ENCODE measurements at places on chromosomes 1 and 21. TPM values are rescaled to one million over a fixed set of nuclear protein-coding genes. Genes with fewer than 3 reads are reported as not detected.

The TNFRSF8 gene
- 0.25 TPM for total RNA-seq

The BECN2 gene
- total RNA-seq = not detected

GRCh38 chr1:9643351-9644256 lies 7.9 kb upstream of the PIK3CD start:
- DNase-seq = no peak

The PLCH2 gene
- 0.48 TPM for total RNA-seq

GRCh38 chr21:25054689-25055088 lies 552.6 kb downstream of the MRPL39 start:
- no peak for DNase-seq

DNA sequence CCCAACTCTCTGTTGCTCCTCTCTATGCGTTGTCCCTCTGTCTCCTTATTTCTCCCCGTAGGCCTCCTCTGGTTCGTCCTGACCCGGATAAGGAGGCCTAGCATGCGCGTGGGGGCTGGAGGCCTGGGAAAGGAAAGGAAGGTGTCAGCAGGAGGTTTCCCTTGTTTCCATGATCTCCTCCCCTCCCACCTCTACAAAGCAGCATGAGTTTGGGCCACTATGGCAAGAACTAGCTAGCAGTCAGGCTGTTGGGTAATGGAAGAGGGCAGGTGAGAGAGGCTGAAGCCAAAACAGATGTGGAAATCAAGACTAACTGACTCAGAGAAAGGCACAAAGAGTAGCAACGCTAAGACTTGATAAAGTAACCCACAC lies 687 bp upstream of the SEMA6C start:
- DNase-seq = peak; percentile 51

The KLHL12 gene
- total RNA-seq = 23.4 TPM

The NTNG1 gene
- 9.1 TPM for total RNA-seq

GRCh38 chr1:1063261-1063944 lies 10.7 kb downstream of the RNF223 start:
- DNase-seq = no peak

DNA sequence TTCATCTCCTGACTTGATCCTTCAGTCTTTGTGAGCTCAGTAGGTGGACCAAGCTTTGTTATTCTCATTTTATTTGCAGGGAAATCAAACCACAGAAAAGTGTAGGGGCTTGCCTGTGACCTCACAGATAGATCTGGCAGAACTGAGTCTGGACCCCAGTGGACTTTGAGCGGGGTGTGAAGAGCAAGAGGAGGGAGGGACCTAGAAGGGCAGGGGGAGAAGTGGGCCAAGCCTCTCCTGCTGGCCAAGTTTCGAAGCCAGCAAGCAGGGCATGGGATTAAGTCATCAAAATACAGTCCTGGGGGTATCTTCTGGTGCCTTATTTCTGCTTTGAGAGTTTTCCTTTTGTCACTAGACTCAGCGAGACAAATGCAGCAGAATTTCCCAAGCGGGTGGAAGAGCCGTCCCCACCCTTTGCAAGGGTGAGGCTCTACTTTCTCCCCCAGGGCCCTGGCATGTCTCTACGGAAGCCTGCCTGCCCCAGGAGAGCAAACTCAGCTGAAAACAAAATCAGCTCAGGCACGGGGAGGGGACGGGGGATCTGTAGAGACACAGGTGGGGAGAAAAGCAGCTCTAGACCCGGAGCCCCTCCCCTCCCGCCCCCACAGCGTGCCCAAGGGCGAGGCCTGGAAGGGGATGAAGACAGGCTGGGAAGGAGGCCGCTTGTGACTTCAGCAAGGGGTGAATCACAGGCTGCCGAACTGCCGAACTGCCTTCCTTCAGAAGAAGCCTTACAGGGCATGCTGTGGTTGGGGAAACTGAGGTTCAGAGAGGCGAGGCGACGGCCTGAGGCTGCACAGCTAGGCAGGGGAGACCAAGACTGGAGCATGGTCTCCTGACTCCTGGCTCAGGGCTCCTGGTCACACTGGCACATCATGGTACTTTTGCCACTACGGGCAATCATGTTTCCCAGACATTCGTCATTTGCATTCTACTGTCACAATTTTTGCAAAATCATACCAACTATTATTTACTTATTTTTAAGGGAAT lies 19.2 kb downstream of the PKP1 start:
- DNase-seq = no peak

- DNase-seq = no peak
Observed at GRCh38 chr21:44790368-44790767, 11.3 kb downstream of the UBE2G2 start.

GRCh38 chr1:106225403-106225802 lies 831.1 kb upstream of the PRMT6 start:
- DNase-seq = no peak

DNA sequence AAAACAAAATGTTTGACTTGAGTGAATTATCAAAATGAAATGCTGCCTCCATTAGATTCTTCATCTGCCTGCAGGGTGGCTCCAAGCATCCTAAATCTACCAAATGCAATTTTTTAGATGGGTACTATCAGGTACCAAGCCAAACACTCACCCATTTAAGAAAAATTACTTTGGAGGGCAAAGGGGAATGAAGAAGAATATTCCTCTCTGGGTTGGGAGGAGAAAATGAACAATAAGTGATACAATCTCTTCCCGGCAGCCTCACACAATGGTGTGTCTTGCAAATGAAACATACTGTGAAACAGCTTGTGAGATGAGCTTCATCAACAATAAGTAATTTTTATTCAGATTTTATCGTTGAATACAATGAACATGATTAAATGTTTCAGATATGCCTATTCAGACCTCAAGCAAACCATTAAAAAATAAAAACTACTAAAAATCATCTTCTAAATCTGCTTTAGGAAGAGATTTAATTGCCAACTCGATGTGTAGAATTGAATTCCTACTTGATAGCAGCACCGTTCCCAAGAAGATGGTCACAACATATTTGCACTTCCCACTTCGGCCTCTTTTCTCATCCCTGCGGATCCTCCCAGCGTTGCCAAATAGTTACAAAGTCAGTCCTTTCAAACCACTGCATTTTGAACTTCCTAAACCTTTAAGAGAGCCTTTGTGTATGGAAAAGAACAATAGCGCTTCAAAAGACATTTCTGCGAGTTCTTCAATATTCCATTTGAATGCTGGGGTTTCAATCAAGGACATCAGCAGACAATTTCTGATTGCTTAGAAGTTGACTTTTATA lies 2.7 kb downstream of the DAB1 start:
- DNase-seq = no peak

The KLHL20 gene
- 19.8 TPM for total RNA-seq

DNA sequence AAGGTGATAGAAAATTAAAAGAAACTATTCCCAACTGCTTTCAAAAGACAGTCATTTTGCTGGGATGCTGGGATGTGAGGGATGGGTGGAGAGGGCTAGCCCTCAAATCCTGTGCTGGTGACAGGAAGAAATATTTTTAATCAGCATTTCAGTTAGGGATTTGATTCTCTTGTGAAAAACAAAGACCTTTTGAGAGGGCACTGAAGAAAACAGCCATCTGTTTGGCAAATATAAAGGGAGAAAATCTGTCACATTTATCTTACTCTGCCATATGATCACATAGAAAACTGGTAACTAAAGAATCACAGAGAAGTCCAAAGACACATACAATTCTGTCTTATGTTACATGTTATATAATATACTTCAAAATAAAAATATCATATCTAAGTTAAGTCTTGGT lies 12.3 kb downstream of the STXBP3 start:
- DNase-seq = no peak

- no peak for DNase-seq
Observed at GRCh38 chr1:109131059-109131458, 17.1 kb downstream of the ELAPOR1 start.

DNA sequence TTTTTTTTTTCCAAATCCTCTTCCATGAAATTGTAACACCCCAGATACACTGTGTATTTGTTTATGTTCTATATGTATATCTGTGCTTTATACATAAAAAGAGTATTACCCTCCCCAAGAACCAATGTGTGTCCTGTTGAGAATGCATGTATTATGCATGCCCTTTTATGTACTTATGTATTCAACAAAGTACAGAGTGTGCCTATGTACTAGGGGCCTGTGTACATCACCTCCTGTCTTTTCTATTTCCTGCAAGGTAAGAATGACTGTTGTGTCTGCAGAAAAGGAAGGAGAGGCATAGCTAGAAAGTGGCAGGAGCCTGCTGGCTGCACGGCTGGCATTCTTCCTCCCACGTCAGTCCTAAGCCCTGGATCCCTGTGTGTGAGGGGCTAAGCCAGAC lies 7.0 kb downstream of the TMEM61 start:
- no peak for DNase-seq

The C8A gene
- not detected for total RNA-seq

The TNNI3K gene
- total RNA-seq = 1.0 TPM

The CAMK1G gene
- 16.7 TPM for total RNA-seq

The TSPEAR gene
- total RNA-seq = not detected

DNA sequence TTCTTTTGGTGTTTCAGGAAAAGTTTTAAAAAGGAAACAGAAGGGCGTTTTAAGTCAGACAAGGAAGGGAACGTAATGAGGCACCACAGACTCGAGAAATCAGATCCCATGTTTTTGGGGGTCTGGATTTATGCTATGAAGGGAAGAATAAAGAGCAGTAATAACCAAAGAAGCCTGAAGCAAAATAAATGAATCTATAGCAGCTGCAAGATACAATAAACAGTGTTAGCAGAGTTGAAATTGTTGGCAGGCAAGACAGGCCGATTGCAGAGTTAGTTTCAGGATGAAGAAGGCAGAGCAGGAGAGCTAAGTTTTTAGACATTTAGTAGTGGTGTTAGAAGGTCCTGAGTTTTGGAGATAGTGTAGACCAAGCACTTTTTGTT lies 425 bp downstream of the DDR2 start:
- DNase-seq = no peak

DNA sequence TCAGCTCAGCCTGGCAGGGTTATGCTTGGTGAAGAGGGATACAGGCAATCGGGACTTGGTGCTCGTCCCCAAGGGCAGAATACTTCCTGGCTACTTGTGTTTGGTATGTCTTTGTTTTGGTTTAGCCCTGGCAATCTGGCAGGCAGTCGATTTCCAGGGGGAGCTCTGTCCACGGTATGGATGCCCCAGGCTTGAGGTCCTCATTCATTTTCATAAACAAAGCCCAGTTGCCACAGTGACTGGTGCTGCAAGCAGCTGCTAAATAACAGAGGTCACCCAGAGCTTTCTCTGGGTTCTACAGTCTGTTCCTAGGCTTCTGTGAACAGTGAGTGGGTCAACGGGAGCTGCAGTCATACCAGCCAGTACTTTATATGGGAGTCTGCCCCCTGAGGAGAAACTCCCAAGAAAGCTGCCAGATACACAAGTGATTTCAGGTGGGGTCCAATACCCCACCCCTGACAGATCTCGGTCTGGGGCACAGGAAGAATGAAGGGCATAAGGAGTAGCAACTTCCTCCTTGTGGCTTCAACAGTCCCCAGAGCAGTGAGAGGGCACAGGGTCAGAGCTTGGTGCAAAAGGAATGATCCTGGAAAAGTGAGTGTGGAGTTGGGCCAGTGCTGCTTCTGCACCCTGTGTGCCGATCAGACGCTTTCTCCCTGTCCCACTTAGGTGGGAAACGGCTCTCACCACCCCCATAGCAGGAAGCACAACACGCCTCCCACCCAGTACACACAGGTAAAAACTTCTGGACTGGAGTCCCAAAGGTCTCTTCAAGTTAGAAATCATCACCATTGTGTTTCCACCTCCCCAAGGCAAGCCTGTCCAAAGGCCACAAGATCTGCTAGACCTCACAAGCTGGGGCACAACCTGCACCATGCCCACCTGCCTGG lies 55.5 kb downstream of the TGFBR3 start:
- peak; percentile 79 for DNase-seq

DNA sequence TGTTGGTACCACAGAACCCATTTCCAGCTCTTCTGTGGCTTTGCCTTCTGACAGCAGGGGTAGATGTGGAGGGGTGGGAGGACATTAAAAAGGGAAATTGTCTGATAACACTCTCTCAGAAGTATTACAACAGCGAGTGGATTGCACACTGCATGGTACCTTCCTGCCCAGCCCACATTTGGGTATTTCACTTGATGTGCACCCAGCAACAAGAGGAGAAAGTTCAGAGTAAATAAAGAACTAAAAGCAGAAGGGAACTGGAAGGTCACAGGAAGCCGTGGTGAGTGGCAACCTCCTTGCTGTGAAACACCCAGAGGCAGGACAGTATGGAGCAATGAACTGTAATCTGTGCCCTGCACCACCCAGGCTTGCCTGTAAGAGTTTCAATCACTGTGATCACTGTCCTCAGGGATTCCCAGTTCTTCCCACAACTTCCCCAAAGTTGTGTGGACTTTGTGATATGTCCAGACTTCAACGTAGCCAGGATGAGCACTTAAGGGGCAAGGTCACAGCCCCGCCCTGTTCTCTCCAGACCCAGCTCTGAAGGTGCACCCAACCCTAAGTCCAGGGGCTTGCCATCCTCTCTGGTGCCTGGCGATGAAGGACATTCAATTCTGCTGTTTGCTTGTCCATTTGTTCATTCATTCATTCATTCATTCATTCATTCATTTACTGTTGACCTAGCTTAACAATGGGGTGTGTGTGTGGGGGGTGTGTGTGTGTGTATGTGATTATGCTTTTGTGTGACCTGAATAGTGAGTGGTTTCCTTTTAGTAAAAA lies 18.7 kb upstream of the F5 start:
- DNase-seq = no peak

DNA sequence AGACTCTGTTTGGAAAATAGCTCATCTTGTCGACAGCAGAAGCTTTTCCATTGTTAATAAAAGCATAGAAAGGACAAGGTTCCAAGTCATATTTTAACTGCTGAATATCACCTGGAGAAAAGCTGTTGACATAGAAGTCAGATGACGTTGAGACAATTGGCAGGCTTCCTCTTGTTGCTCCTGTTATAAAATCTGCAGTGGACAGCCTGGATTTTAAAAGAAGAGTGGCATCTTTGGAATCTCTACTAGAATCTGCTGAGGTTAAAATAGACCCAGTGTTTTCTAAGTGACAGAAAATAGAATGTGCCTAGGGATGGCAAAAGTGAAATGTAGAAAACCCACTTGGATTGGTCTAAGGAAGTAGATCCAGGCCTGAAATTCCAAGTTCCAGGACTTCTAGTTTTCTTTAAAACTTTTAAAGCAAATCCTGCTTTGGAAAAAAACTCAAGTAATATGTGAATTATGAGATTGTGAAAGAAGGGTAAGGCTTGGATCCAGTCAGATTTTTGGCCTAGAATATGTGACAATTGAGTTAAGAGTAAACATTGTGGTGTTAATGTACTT lies 53.6 kb upstream of the NEXN start:
- no peak for DNase-seq

DNA sequence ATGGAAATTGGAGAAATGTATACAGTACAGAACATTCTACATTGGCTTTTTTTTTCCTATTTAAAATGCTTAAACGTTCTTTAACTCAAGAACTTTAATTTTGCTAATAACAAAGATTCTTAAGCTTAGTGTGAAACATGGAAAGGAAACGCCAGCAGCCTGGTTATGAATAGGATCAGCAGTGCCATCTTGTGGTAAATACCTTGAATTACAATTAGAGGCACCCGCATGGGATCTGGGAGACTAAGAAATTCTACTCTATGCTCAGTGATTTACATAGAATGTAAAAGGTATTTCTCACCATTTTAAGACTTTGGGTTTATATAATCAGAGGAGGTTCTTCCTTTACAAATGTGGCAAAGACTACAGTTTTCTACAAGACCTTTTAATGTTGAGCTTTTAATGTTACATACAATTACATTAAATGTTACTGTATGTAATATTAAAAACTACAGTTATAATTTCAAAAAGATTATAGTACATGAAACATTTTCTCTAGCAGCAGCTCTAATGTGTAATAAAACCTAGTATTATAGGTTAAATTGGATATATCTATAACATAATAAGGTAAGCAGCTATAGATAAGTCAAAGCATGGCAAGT lies 32.1 kb upstream of the APOBEC4 start:
- no peak for DNase-seq

The ATF3 gene
- 73.4 TPM for total RNA-seq
